PC-3 (cell line): ENCODE measurements at places on chromosomes 4 and X. TPM values are rescaled to one million over a fixed set of nuclear protein-coding genes. Genes with fewer than 3 reads are reported as not detected.
A peak's percentile ranks its signal among the peaks of the same experiment; 100 is the strongest.

The PLAC8 gene
- total RNA-seq = 1.6 and 3.7 TPM in 2 replicates

The XG gene
- not detected in 2 replicates for total RNA-seq

The PABPC4L gene
- 0.47 and 1.2 TPM in 2 replicates for total RNA-seq

The PARM1 gene
- total RNA-seq = 2.9 and 4.5 TPM in 2 replicates

The FAM114A1 gene
- 21.5 and 25.0 TPM in 2 replicates for total RNA-seq

DNA sequence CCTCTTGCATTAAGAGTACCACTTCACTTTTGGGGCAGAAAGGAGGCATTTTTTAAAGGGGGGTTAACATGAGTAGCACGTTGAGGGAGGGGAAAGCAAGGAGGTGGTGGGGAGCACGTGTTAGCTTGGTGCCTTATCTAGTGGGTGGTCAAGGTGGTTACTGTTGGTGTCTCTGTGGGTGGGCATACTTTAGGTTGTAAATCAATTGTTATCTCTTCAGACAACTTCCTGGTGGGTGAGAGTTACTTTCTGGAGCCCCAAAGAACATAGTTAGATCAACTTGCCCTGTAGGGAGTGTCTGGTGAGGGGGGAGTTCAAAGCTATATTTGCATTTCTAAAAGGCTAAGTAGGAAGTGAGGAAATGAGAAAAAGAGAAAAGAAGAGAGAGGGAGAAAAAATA lies 297.7 kb upstream of the CLNK start:
- DNase-seq = no peak
- H3K27ac ChIP-seq = no peak overlapping the region
- no peaks in the 10 kb centered on the region for H3K36me3 ChIP-seq
- no peaks in the 10 kb centered on the region for H3K27me3 ChIP-seq
- H3K4me1 ChIP-seq = no peaks in the 10 kb centered on the region
- no peak overlapping the region for H3K4me3 ChIP-seq

DNA sequence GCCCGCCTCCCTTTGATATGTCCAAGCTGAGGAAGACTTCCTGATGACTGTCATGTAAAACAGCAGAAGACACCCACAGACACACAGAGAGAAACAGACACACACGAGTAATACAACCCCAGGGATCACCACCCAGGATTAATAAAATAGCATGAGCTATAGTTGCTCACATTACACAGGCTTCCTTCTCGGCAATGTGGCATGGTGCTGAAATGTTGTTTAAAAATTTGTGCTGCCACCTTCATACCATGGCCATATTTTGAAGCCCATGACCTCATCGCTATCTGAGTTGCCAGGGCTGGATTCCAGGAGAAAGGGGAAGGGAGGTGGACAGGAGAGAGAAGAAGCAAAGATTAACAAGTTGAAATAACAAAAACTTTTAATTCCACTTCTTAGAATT lies 111.7 kb downstream of the SYNPO2 start:
- DNase-seq = no peak
- H3K4me1 ChIP-seq = no peaks in the 10 kb centered on the region
- no peaks in the 10 kb centered on the region for H3K27me3 ChIP-seq
- no peaks in the 10 kb centered on the region for H3K36me3 ChIP-seq

GRCh38 chrX:2894885-2895292 lies 34.2 kb downstream of the ARSD start:
- no peaks in the 10 kb centered on the region for H3K36me3 ChIP-seq
- H3K4me1 ChIP-seq = peaks cover 24% of the 10 kb centered on the region
- peak; percentile 7 for DNase-seq

DNA sequence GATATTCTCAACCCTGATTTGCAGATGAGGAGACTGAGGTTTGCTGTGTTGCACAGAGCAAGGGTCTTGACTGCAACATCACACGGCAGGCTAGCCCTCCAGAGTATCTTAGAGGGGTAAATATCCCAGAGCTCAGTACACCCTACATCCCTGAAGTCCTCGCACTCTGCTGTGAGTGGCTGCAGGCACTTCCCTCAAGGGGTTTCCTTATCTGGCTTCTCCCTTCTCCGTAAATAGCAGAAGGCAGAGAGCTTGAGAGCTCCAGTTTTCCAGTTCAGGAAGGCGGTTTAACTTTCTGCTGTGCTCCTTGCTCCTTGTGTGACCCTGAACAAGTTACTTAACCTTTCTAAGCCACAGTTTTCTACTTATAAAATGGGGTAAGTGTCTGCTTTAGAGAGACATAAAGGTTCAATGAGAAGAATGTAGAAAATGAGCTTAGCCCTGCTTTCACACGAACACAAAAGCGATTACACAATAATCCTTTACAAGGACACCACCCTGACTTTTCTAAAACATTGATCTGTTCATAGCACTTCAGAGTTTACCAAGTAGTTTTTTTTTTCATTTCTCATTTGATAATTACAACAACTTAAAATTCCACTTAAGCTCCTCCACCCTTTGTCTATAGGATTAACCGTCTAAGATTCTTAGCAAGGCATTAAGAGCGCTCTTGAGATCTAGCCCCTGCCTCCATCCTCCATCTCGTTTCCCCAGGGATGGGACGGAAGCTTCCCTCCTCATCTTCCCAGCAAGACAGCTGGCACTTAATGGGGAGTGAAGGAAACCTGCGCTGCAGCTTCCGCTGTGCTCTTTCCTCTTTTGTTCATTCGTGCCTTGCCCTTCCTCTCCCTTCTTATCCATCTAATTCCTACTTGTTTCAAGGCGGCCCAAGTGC lies 68.4 kb downstream of the TAPT1 start:
- no peaks in the 10 kb centered on the region for H3K4me1 ChIP-seq
- H3K27ac ChIP-seq = no peak overlapping the region
- no peak for DNase-seq
- H3K27me3 ChIP-seq = no peaks in the 10 kb centered on the region
- no peaks in the 10 kb centered on the region for H3K36me3 ChIP-seq

DNA sequence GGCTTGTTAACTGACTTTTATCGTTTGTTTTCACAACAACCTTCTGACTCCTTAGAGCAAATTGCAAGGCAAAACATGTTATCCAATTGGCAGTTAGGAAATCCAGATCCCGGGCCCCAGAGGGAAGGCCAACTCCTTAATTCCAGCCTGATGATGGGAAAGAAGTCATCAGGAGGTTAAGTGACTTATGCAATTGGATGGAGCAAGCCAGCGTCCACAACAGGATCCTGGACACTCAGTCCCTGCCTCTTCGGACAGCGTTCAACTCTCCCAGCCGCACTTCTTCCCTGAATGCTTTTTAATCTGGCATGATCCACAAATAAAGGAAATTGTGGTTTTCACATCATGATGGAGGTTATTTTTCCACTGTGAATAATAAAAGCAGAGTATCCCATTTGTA lies 310.1 kb downstream of the RAB28 start:
- H3K36me3 ChIP-seq = no peaks in the 10 kb centered on the region
- no peaks in the 10 kb centered on the region for H3K27me3 ChIP-seq
- H3K4me3 ChIP-seq = no peak overlapping the region
- no peak for DNase-seq
- H3K4me1 ChIP-seq = no peaks in the 10 kb centered on the region
- no peak overlapping the region for H3K27ac ChIP-seq

DNA sequence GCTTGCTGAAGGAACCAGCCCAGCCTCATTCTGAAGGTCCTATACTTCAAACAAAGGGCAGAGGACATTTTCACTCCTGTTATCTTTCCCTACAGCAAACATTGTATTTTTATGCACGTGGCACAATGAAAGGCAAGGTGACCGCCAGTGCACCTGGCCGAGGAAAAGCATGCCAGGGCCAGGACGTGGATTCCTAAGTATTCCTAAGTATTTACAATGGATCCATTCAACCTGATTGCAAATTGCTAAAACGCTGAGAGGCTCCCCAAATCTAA lies 127.9 kb upstream of the FTHL17 start:
- H3K4me3 ChIP-seq = no peak overlapping the region
- H3K27ac ChIP-seq = no peak overlapping the region
- no peaks in the 10 kb centered on the region for H3K36me3 ChIP-seq
- H3K4me1 ChIP-seq = no peaks in the 10 kb centered on the region
- H3K27me3 ChIP-seq = no peaks in the 10 kb centered on the region

DNA sequence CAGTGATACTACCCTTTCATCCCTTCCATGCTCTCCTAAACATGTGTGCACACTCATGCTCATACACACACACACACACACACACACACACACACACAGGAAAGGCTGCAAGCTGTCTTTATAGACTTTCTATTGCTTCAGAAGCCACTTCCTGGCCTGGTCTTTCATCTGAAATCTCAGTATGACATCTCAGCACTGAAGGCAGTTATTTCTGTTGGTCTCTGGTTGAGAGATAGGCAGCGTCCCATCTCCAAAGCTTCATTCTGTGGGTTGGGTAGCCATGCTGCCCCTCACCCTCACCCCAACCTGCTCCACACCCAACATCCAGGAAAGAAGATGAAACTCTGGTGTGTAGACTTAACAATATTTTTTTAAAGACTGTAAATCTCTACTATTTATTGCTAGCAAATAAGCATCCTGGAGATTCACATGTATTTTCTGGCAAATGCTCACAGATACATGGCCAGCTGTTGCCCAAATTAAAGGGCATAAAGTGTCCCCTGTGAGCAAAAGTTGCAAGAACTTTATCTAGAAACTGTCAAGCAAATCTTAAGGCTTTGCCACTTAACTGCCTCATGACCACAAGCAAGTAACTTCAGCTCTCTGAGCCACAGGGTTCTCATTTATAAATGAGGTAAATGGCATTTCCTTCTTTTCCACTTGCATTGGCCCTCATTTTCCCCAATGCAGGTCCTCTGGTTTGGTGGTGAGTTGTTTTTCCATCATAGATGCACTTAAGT lies 189.8 kb upstream of the AFF2 start:
- no peaks in the 10 kb centered on the region for H3K36me3 ChIP-seq
- H3K4me1 ChIP-seq = no peaks in the 10 kb centered on the region
- H3K27me3 ChIP-seq = no peaks in the 10 kb centered on the region
- no peak overlapping the region for H3K27ac ChIP-seq
- DNase-seq = no peak

DNA sequence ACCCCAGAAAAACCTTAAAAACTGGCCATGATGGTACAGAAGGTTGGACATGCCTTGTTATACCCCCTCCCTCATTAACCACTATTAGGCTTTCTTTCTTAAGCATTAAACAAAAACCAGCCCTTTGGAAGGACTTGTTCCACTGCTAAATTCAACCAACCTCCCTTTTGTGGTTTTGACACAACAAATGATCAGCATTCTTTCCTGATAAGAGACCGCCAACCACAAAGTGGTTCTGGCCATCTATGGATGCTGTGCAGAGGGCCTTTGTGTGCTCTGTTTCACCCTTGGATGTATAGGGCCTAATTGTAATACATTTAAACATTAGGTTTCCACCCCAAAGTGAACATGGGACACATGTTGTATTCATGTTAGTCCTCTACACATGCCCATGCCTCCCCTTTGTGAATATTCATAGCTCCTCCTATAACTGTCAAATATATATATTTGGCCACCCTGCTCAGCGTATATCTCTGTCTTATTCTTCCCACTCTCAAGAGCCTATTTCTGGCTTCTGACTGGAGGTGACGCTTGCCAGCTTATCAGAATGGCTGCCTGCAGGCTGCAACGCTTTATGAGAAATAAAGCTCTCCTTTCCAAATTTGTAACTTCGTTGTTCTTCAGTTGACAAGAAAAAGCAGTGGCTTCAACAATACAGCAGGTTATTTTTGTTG lies 126.6 kb downstream of the NPNT start:
- no peaks in the 10 kb centered on the region for H3K27me3 ChIP-seq
- no peak for DNase-seq
- no peak overlapping the region for H3K4me3 ChIP-seq
- H3K36me3 ChIP-seq = no peaks in the 10 kb centered on the region

- no peak overlapping the region for H3K27ac ChIP-seq
- H3K4me1 ChIP-seq = no peaks in the 10 kb centered on the region
- H3K4me3 ChIP-seq = no peak overlapping the region
- no peak for DNase-seq
Observed at GRCh38 chr4:1401409-1402020, 4.7 kb downstream of the NKX1-1 start.

DNA sequence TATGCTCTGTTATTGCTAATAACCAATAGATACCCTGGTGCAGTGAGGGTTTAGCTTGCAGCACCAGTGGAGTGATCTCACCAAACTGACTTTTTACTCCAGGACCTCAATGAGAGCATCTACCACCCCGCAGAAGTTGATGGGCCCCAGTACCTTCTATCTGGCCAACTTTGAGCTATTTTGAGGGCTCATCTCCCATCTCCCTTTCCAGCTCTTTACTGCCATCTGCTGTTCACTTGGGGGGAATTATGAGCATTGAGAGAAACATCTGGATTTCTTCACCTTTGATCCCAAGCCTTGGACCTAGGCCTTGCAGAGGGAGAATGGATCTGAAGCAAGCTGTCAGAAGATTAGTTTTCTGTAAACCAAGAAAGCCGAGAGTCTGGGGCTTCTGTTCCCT lies 143.6 kb downstream of the TMEM164 start:
- H3K36me3 ChIP-seq = no peaks in the 10 kb centered on the region
- no peak overlapping the region for H3K4me3 ChIP-seq
- DNase-seq = peak; percentile 72
- no peaks in the 10 kb centered on the region for H3K27me3 ChIP-seq
- H3K4me1 ChIP-seq = no peaks in the 10 kb centered on the region

DNA sequence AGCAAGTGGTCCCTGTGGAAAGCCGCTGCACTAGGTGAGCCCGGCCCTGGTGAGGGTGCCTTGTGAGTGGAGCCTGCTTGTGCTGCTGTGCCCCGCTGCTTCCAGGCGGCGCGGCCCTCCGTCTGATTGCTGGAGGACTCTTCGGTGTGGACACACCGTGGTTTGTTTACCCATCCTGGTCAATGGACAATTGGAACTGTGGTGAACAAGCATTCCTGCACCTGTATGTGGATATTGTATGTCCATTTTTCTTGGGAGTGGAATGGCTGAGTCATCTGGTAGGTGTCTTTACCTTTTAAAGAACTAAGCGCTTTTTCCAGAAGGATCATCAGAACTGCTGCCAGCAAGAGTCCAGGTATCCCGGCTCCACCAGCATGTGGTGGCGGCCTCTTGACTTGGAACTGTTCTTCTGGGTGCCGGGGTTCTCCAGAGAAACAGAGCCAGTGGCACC lies 15.6 kb downstream of the MAEA start:
- peak; percentile 60 for DNase-seq
- H3K4me3 ChIP-seq = no peak overlapping the region
- H3K36me3 ChIP-seq = peaks cover 4% of the 10 kb centered on the region
- H3K4me1 ChIP-seq = peaks cover 6% of the 10 kb centered on the region; the same call in 1 of the 2 replicates

GRCh38 chr4:138761638-138762220 lies 253.9 kb upstream of the NOCT start:
- H3K27me3 ChIP-seq = no peaks in the 10 kb centered on the region
- no peak overlapping the region for H3K27ac ChIP-seq
- no peak overlapping the region for H3K4me3 ChIP-seq
- H3K4me1 ChIP-seq = no peaks in the 10 kb centered on the region

DNA sequence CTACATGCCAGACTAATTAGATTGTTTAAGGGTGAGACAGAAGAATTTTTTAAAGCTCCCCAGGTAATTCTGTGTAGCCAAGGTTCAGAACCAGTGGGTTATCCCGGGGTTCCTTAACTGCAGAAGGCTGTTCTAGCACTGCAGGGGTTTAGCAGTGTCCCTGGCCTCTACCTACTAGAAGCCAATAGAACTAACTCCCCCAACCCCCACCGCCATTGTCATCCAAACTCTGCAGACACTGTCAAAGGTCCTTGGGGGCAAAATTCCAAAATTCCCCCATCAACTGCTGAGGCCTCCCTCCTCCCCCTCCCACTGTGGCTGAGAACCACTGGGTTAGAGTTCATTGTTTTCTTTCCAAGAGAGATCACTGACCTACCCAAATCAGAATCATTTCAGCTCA lies 66.4 kb downstream of the MOSPD2 start:
- no peaks in the 10 kb centered on the region for H3K36me3 ChIP-seq
- no peaks in the 10 kb centered on the region for H3K27me3 ChIP-seq
- no peak for DNase-seq
- no peak overlapping the region for H3K27ac ChIP-seq

GRCh38 chr4:26731351-26732035 lies 129.1 kb upstream of the STIM2 start:
- DNase-seq = peak; percentile 1
- no peaks in the 10 kb centered on the region for H3K36me3 ChIP-seq
- H3K27me3 ChIP-seq = no peaks in the 10 kb centered on the region
- no peak overlapping the region for H3K4me3 ChIP-seq
